ENCODE measurements at places on chromosomes 5 and 9. TPM values are rescaled to one million over a fixed set of nuclear protein-coding genes. Genes with fewer than 3 reads are reported as not detected.
A peak's percentile ranks its signal among the peaks of the same experiment; 100 is the strongest.

GRCh38 chr9:79663878-79664277 is 92.1 kb downstream of the TLE4 start:
- no peak for DNase-seq

DNA sequence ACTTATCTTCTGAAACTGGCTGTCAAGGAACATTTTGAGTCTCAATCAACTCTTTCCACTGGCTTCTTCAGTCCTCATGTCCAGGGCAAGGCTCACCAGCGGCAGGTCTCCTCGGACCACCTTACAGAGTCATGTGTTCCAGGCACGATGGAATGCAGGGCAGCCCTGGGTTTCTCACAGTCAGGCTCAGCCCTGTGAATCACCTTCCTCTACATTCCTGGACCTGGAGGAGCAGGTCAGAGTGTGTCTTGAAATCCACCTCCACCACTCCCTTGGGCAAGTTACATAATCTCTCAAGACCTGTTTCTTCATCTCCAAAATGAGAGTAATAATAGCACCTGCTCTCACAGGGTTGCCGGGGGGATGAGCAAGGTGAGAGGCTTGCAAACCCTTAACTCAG is 16.0 kb downstream of the ENC1 start:
- DNase-seq = no peak

The C9 gene
- polyA plus RNA-seq = not detected

DNA sequence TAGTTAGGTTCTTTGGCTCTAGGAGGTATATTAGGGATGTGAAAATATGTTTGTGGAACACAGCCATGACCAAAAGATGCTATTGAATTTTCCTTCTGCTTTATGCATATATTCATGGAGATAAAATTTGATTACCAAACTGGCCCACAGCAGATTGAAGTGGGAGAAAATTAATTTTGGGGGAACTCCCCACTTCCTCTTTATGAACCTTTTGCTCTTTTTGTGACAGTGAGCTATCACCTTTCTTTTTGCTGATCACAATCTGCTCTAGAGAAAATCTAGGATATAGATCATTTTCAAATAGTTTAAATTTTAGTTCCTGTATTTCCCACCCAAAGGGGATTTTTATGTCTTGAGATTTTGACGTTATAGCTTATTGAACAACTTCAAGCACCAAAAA is 313.0 kb downstream of the GABRB2 start:
- no peak for DNase-seq

The PTGES gene
- polyA plus RNA-seq = not detected

The CATSPER3 gene
- 0.35 TPM for polyA plus RNA-seq

The ZBTB34 gene
- polyA plus RNA-seq = not detected

DNA sequence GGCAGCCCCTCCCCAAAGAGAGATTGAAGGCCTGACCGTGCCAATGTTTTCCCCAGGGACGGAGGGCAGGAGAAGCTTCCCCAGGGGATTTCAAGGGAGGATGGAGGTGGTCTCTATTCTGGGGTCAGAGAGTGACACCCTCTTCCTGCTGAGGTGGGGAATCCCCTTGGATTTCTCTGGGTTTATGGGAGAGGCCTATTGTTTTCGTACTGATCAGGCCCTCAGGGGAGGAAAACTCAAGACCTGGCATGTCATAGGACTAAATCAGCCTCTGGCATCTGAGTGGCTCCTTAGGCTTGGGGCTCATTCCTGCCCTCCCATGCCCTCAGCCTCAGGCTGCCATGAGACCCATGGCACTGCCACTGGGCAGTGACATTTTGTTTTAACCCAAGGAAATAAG is 44.6 kb downstream of the IRF1 start:
- no peak for DNase-seq

The RGP1 gene
- polyA plus RNA-seq = 6.5 TPM

The ECM2 gene
- 0.09 TPM for polyA plus RNA-seq

The LEAP2 gene
- polyA plus RNA-seq = 3.1 TPM

DNA sequence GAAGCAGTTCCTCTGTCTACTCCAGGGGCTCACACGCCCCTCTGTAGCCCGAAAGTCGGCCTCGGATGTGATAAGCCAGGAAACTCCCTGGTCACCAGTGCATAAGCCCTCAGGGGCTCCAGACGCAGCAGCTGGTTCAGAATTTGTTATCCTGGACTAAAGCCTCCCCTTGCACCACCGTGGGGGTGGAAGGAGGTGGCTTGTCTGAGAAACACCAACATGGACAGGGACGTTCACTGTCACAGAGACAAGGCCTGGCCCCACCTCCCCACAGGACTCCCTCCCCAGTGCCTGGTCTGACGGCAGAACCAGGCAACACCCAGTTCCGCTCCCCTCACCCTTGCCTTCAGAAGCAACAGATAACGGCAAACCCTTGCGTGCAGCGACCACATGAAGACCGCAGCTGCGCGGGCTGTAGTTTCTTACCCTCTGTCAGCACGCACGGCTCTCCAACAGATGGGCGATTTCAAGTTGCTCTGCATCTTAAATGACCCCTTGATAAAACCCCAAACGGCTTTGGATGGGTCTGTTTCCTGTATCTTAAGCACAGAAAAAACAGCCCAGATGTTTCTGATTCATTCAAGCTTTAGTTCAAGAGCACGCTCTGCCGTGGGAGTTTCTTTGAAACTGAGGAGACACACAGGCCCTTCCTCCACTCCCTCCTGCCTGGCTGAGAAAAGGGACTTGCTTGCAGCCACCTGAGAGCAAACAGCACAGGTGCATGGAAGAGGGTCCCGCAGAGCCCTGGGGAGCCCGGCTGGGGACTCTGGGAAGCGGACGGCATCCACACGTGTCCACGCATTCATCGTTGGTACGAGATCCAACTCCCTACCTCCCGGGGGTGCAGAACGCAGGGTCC is 44.7 kb upstream of the NKD2 start:
- peak; percentile 50 for DNase-seq

- DNase-seq = no peak
Measured at GRCh38 chr5:74643111-74643562, 2.6 kb upstream of the ENC1 start.

The SLC34A1 gene
- polyA plus RNA-seq = not detected

The TAF11L10 gene
- polyA plus RNA-seq = not detected

The MOB3B gene
- 9.5 TPM for polyA plus RNA-seq

The SCGB3A2 gene
- not detected for polyA plus RNA-seq

DNA sequence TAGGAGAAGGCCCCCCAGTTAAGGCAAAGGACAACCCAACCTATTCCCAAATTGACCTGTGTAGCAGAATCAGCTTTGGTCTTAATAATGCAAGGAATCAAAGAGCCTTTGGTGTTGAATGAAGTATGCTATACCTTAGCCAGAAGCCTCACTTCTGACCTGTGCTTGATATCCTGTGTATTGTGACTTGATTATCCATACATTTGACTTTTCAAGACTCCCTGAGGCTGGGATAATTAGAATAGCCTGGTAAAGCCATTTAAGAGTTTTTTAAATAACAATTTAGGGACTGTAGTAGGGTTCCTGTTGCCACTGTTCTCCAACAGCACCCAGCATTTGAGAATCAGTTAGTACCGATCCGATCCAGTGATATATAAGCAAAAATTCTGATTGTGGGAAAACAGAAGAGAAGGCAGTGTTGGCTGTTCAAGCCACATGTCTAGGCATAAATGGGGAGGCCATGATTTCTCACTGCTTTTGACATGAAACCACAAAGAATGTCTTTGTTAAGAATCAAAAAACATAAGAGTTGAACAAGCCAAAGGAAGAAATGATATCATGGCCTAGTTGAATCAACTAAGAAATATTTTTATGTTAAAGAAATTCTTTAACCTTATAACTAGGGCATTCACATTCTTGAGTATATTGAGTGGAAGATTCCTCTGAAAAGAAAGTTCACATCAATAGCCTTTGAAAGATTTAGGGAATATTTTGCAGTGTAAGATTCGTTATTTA is 98.9 kb downstream of the F2RL2 start:
- no peak for DNase-seq

DNA sequence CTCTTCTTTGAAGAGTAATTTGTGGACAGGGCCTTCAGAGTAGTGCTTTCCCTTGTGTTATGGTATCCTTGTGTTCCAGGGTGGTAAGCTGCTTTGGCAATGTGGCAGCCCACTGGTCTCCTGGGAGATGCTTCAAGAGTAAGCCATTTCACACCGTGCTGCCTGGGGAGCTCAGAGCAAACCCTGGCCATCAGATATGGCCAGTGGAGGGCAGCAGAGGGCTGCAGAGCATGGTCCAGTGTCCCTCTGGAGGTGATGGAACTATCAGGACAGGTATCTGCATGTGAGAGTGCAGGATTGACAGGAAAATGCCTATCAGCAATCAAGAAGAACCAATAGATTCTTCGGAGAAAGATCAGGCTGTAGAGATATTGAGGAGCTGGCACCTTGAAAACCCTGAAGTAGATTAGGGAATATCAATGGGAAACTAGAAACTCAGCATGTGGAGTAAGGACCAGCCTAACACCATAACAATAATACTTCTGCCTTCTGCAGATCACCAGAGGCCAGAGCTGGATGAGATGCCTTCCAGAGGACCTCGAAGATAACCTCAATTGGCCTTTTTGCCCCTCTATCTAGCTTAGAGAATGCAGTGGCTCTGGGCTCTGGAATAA is 90.8 kb downstream of the PLPPR1 start:
- no peak for DNase-seq

DNA sequence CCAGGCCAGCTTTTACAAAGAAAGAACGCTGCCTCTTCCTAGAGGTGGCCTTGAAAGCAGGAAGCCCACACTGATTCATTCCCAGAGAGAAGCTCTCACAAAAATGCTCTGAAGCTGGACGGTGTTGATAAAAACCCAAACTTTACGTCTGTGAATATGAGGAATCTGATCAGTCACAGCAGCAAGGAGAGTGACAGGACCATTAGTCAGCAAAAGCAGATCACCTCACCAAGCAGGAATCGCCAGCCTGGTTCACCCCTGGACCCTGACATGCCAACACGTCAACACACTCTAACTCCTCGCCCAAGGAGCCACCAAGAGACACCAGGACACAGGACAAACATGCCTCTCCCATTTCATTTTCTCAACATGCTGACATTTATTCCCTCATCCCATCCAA is 70.6 kb upstream of the ZNF622 start:
- no peak for DNase-seq

- no peak for DNase-seq
Measured at GRCh38 chr5:154377754-154378533, 67.9 kb upstream of the SAP30L start.

DNA sequence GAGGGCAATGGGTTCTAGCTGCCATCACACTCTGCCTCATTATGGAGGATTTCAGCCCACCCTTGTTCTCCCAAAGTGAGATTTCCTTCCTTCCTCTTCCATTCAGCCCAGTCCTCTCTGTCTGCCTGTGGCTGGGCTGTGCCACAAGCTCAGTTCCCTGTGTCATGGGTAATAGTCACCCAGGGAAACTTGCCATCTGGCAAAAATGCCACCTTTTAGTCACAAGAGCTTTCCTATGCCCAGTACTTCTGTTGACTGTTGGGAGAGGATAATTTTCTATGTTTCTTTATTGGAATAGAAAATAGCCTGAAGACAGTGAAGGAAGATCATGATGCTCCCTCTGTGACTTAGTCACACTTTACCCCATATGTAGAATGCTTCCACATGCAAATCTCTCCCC is 71.4 kb downstream of the TLR4 start:
- no peak for DNase-seq

GRCh38 chr9:128068386-128069205 is 564 bp downstream of the SLC25A25 start:
- DNase-seq = no peak

GRCh38 chr9:60545346-60545877 is 368.8 kb upstream of the SPATA31A5 start:
- no peak for DNase-seq

- no peak for DNase-seq
Measured at GRCh38 chr5:95298651-95299050, 13.8 kb upstream of the MCTP1 start.

DNA sequence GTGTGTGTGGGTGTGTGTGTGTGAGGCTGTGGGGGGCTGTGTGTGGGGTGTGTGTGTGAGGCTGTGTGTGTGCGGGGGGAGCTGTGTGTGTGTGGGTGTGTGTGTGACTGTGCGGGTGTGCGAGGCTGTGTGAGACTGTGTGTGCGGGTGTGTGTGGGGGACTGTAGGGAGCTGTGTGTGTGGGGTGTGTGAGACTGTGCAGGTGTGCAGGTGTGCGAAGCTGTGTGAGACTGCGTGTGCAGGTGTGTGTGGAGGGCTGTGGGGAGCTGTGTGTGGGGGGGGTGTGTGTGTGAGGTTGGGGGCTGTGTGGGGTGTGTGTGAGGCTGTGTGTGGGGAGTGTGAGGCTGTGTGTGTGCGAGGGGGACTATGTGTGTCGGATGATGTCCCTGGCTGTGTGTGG is 23.2 kb downstream of the AHRR start:
- DNase-seq = no peak

DNA sequence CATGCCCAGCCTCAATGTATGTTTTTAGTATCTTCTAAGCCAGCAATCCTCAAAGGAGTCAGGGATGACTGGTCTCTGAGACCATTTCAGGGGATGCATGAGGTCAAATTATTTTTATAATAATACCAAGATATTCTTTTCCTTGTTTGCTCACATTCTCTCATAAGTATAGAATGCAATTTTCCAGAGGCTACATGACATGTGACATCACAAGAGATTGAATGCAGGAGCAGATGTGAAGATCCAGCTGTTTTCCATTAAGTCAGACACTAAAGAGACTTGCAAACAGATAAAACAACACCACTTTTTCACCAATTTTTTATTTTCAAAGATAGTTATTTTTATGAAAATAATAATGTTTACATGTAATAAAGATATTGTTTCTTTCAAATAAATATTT is 22.0 kb upstream of the FREM1 start:
- DNase-seq = no peak

DNA sequence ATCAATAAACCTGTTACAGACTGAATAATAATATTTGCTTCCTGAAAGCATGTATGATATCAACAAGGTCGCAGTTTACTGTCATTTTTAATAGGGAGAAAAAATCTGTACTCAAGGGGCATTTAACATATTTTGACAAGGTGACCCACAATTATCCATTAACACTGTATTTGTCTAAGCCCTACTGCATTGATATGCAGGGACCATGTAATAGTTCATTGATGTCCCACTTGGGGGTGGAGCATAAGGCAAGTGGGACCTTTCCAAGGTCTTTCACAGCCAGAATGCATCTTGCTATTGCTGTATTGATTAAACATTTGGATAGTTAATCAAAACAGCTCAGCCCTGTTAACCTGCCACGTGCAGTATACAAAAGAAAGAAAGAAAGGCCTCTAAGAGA is 502.0 kb downstream of the NR2F1-AS1 start:
- no peak for DNase-seq

The PTPDC1 gene
- 6.2 TPM for polyA plus RNA-seq

- no peak for DNase-seq
Measured at GRCh38 chr5:170896779-170897178, 35.0 kb downstream of the RANBP17 start.

DNA sequence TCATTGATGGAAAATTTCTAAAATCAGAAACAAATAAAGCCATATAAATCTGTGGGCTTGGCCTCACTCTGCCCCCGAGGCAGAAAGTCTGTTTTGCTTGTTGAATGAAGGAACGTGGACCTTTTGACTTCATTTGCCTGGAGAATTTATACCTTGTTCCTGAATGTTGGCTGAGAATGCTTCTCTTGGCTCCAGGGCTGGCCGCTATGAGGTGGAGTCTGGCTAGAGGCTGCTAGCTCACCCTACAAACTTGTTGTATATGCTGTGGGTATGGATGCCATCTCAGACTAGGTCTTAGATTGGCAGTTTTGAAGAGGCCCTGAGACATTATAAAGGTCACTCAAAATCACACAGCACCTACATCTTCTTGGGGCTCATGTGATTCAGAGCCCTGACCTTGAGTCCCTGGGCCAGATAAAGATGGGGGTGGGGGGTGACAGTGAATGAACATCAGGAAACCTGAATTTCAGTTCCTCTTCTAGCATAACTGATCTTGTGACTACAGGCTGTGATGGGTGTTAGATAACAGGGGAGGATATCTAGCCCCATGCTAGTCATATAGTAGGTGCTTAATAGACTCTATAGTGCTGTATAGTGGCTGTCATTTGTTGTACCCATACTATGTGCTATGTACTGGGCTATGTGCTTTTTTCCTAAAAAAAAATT is 2.8 kb downstream of the GM2A start:
- peak; percentile 79 for DNase-seq

Data from naive B cell (primary cell).